ENCODE measurements at places on chromosomes 16 and 17.

- no peak for DNase-seq
Observed at GRCh38 chr17:81539961-81540675, 11.9 kb downstream of the FSCN2 start.

GRCh38 chr16:13839577-13839976 lies 80.4 kb upstream of the ERCC4 start:
- no peak for DNase-seq

DNA sequence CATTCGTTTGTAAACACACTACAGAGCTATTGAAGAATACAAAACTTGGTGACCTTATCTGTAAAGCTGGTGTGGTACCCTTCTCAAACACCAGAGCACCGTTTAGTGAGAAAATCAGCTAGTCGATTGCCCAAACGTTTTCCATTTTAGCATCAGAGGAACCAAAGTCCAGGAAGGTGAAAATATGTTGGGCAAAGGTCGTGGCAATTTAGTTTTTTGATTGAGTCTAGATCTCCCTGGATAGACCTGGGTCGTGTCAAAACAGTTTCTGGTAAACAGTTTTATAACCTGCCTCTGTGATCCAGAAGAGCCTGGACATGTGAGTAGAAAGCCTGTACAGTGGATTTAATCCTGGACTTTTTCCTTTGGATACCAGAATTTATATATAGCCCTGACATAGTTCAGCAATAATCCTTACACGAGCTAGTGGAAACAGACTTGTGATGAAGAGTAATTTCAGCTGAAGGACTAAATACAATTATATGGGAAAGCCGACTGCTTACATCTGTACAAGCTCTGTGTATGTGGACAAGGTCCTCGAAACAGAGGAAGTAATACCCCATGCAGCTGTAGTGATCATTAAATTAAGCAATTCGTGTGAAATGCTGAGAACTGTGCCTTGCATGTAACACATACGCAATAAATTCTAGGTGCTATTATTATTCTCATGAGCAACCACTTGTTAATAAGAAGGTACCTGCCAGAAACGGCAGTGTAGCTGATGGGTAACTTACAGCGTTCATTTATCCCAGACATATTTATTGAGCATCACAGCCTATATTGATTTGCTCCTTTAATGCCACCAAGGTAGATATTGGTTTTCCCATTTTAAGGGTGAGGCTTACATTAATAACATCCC lies 72.5 kb downstream of the MAP2K6 start:
- DNase-seq = no peak

DNA sequence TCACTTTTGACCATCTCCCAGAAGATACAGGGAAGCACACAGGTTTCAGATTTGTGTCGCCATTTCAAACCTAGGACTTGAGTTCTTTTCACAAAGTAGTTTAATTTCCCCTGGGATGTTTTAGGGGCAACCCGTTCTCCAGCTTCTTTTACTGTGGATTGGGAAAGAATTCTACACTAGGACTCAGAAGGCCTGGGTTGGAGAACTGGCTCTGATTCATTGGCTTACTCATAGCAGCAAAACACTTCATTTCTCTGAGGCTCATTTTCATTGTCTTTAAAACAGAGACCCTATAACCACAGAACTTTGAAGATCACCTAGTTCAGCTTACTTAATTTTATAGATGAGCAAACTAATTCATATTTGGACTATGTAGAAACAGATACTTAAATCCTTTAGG lies 175.9 kb upstream of the SALL1 start:
- DNase-seq = no peak

GRCh38 chr17:62797959-62798358 lies 10.2 kb downstream of the MARCHF10 start:
- DNase-seq = no peak

GRCh38 chr17:49035470-49036269 lies 38.5 kb downstream of the IGF2BP1 start:
- no peak for DNase-seq

- DNase-seq = no peak
Observed at GRCh38 chr17:4600563-4600962, 16.2 kb downstream of the SMTNL2 start.

- no peak for DNase-seq
Observed at GRCh38 chr17:36701429-36702099, 100.2 kb downstream of the MRM1 start.

- DNase-seq = no peak
Observed at GRCh38 chr16:65600046-65600445, 478.2 kb upstream of the CDH11 start.

- DNase-seq = no peak
Observed at GRCh38 chr16:85395913-85396878, 216.9 kb upstream of the GSE1 start.

- DNase-seq = no peak
Observed at GRCh38 chr17:78322858-78323455, 36.9 kb downstream of the SOCS3 start.

DNA sequence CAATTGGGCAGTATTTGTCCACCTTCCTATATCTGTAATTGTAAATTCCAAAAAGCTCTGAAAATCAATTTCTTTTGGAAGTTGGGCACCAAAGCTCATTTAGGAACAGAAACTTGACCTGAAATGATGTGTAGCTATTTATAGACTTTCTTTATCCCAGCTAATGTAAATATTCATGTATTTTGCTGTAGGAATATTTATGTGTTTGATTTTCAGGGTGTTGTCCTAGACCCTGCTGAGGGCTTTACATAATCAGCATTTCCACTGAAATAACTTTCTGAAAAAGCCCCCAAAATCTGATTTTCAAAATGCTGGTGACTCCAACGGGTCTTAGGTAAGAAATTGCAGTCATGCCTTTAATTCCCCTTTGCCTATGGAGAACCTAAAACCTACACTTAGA lies 4.1 kb downstream of the RBFOX1 start:
- DNase-seq = no peak

DNA sequence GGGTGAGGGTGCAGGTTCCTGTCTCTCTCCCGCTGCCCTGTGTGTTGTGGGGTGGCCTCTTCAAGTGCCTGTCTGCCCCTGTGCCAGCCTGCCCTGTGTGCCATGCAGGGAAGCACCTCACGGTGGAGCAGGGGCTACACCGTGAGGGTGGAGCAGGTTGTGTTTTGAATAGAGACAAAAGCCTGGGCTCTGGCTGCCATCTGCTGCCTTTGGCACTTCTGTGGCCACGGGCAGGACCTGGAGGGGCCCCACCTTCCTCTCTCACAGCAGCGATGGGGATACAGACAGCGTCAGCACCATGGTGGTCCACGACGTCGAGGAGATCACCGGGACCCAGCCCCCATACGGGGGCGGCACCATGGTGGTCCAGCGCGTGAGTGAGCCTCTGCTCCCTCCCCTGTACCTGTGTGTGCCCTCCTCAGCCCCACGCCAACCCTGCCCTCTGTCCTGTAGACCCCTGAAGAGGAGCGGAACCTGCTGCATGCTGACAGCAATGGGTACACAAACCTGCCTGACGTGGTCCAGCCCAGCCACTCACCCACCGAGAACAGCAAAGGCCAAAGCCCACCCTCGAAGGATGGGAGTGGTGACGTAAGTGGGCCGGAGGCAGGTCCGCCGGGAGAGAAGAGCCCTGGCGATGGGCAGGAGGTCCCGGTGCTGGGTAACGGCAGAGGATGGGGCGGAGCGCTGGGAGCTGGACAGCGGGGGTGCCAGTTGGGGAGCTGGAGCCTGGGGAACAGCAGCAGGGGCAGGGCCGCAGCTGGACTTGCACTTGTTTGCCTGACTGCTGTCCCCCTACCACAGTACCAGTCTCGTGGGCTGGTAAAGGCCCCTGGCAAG lies 5.4 kb upstream of the C17orf107 start:
- DNase-seq = no peak

DNA sequence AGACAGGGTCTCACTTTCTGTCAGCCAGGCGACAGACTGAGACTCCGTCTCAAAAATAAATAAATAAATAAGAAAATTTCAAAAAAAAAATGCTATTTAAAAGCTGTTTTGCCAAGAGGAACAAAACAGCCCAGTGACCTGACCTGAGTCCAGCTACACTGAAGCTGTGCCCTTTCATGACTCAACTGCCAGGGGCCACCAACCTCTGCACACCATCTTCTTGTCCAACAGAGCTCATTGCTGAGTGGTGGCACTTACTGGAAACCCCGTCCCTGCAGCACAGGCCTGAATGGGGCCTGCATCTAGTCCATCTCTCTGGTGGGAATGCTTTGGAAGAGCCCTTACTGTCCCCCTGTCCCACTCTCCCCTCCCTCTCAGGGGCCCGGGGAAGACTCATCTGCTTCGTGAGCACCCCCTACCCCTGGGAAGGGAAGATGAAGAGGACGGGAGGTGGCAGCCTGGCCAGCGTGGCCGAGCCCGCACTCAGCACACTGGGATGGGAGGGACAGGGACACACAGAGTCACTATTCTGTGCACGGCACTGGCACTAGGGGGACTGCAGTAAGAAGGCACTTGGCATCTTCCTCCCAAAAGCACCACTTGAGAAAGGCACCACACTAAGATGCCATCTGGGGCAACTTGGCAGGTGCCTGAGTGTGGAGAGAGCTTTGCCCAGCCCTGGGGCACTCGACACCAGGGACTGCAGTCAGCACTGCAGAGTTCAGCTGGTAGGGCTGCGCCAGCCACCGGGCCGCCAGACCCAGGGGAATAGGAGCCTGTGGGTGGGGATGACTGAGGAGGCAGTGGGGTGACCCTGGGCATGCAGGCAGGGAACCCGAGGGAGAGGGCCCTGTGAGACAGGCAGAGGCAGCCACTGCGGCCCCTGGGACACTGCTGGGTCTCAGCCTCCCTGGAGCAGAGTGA lies 13.5 kb downstream of the FBXO31 start:
- DNase-seq = no peak
